ENCODE measurements at places on chromosomes 13 and 19. TPM values are rescaled to one million over a fixed set of nuclear protein-coding genes. Genes with fewer than 3 reads are reported as not detected.

GRCh38 chr13:42875475-42876269 lies 94.3 kb downstream of the FAM216B start:
- DNase-seq = peak; percentile 53

GRCh38 chr19:41894350-41894749 lies 11.4 kb downstream of the ARHGEF1 start:
- DNase-seq = no peak

DNA sequence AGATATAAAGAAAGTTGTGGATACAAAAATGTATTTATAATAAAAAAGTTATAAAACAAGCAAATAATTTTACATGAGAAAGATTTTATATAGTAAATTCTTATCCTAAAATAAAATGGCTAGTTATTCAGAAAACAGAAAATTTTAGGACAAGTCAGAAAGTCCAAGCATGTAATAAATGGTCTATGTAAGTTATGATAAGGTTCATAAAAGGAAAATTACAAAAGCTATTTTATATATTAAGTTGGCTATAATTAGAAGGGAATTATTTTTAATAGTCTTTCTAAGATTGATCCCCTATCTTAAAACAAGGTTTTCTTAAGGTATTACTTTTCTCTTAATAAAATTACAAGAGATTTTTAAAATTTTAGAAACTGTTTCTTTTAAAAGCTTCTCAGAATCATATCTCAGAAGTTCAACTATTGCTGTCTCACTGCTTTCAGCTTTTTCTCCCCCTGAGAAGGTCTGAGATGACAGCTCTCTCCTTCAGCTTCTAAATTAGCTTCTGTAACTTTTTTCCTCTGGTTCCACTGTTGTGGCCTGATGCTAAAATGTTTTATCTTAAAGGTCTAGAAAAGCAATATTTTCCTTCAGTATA lies 8.7 kb downstream of the CCDC169 start:
- DNase-seq = peak; percentile 7

The SIGLEC14 gene
- not detected for total RNA-seq

The C19orf38 gene
- total RNA-seq = 3.6 TPM

The KL gene
- 0.75 TPM for total RNA-seq

DNA sequence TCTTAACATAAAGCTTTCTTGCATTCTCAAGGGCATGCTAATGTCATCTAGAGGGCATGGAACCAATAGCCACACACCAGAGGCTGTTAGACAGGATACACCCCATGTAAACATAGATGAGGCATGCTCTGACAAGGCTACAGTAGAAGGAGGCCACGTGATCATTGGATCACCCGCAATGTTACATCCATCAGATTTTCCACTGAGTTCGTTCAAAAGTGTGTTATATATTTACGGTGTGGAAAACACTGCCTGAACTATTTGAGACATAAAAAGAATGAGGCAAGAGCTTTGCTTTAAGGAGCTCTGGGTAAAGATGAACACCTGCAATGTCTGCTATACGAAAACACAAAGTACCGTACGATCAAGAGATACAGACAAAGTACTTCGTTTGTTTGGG lies 817.5 kb upstream of the SLC10A2 start:
- DNase-seq = no peak

GRCh38 chr19:50486823-50487515 lies 10.3 kb upstream of the GARIN5A start:
- peak; percentile 83 for DNase-seq

DNA sequence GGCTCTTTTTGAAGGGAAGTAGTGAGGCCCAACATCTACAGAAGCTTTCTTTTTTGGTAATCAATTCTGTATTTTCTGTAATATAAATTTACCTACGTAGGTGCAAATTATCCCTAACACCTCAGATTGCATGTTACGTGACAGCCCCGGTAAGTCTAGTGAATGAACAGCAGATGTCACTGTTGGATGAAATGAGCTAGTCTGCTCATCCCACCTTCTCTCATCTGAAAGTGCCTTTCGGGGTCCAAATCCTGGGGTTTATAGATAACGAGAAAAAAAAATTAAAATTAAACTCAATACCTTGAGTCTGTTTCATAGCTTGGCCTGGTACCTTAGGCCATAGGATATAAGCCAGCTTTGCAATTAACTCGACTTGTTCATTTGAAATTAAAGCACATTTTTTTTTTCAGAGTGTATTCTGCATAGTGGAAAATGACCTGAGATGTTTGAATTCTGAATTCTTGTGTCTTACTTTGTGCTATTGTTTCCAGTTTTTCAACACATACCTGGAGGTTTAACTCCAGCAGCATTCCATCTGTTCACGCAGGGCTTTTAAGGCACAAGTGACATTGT lies 548.2 kb downstream of the GPC5 start:
- DNase-seq = no peak

DNA sequence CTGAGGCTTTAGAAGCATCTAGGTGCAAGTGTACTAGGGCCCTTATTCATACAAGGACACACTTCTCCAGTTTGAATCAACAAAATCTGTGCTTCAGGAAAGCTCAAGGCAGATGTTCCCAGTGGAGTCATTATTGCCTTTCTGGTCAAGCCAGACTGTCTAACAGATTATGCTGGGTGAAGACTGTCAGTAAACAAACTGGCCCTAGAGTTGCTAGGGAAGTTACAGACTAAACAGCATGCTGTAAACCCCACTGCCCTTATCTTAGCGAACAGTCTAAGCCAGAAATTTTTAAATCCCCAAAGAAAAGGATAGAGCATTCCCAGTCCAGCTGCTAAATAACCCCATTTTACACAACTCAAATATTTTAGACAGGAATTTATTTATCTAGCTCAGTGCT lies 1701.3 kb upstream of the PRR20A start:
- DNase-seq = no peak

GRCh38 chr13:66977161-66977560 lies 253.0 kb downstream of the PCDH9 start:
- no peak for DNase-seq

The RASAL3 gene
- 110 TPM for total RNA-seq

DNA sequence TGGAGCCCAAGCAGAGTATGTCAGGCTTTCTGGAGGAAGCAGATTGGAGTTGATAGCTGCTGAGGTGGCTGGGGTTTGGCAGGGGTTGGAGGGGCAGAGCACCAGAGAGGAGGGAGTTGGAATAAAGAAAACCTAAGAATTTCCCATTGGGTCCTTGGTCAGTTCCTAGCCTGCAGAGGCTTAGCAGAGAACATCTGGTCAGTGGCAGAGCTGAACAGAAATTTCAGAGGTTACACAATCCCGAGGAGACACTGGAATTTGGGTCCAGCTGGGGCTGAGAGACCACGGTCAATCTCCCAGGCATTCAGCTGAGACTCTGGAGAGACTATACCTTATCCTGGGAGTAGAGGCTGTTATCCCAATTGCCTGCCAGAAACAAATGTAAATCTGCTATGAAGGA lies 84.4 kb downstream of the DPY19L3 start:
- no peak for DNase-seq

- DNase-seq = peak; percentile 82
These were observed 1.0 kb upstream of the ICAM5 start for GRCh38 chr19:10288662-10289166.

The ZNF20 gene
- 2.0 TPM for total RNA-seq

- DNase-seq = no peak
These were observed 14.8 kb upstream of the ZNF43 start for GRCh38 chr19:21850656-21851255.

DNA sequence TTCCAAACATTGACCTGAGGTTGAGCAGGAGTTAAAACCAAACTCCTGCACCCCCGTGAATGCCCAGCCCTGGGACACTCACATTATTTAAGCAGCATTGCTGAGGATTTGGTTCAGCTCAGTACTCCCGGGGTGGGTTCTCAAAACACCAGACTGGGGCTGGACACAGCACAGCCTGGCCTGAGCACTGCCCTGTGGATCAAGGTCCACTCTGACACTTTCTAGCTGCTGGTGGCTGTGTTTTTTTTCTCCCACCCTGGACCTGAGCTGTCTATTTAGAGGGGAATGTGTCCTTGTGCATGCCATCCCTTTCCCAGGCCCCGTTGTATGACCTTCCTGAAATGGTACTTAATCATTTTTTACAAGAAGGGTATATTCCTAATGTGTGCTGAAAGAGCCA lies 94.7 kb upstream of the GJB6 start:
- no peak for DNase-seq

DNA sequence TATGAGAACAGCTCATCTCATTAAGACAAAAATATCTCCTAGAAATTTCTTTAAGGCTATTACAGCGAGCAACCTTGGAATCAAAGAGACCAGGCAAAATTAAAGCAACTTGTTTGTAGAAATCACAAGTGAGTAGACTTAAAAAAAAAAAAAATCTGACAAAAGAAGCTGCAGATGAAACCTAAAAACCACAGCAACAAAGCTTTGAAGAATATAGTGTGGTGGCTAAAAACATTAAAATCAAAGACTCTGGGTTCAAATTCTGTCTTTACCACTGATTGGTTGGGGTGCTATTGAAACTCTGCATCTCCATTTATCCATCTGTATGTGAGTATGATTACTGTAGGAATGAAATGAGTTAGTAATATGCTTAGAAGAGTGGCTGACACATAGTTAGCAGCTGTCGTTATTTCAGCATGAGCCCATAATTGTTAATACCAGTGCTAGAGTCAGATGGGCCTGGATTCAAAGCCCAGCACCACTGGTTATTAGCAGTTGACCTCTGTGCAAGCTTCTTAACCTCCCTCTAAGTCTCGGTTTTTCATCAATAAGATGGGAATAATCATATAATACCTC lies 157.6 kb downstream of the FOXO1 start:
- DNase-seq = no peak

- no peak for DNase-seq
These were observed 38.7 kb upstream of the EHD2 start for GRCh38 chr19:47674548-47674947.

The OR10H1 gene
- total RNA-seq = not detected

The CD22 gene
- total RNA-seq = 3.4 TPM

The CCDC70 gene
- total RNA-seq = not detected

The STAP2 gene
- 14.2 TPM for total RNA-seq

DNA sequence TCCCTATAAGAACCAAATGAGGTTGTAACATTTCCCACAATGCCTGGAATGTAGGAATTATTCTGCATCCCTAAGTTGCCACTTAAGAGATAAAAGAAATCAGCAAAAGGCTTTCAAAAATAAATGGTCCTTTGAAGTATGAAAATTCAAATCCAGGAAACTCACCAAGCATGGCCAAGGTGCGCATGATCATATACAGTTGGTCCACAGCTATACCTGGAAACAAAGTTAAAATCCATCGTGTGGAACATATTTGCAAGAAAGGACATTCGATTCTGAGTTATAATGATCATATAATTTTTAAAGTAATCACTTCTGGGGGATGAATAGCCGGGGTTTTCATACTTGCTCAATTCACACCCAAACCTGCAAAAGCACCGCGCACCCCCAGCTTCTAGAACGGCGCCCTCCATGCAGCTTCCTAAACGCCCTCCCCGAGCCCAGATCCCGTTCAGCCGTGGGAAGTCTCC lies 525 bp downstream of the CARS2 start:
- DNase-seq = no peak

GRCh38 chr13:31015199-31015598 lies 82.7 kb downstream of the TEX26 start:
- no peak for DNase-seq

DNA sequence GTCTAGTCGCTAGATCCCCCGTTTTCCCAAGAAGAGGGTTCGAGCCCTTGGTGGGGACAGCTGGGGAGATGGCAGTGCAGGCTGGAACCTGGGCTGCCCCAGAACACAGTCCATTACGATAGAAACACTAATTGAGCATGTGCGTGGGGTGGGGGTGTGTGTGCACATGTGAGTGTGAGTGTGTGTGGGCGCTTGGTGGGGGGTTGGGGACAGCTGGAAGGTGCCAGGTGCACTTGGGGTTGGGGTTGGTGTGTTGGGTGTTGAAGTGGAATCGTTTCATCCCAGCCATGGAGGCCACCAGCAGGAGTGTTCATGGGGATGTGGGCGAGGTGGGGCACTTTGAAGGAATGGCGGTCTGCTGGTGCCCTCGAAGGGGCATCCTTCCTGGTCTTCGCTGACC lies 18.1 kb upstream of the NPAS1 start:
- no peak for DNase-seq

DNA sequence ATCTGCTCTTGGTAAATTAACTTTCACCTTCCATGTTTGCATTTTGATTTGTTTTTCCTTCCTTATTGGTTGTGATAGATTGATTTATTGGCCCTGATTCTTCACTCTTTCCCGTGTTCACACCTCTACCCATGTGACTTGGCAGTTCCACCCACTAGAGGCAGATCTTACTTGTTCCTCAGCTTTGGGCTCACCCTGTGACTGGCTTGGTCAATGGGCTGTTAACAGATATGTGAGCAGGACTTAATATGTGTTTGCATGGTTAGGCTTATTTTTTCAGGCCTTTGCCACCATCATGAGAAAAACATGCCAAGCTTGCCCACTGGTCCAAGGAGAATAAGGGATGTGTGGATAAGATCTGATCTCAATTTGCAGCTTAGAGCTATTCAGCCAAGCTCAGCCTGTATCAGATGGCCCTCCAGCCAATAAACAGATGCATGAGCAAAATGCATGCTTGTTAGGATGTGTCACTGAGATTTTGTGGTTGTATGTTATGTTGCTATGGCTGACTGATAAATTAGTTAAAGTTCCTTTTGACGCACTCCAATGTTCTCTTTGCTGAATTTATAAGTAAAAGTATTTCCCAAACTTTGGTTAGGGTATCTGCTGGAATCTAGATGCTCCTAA lies 48.0 kb downstream of the RGCC start:
- DNase-seq = peak; percentile 45

The ACP7 gene
- total RNA-seq = not detected

The TGDS gene
- total RNA-seq = 27.5 TPM

GRCh38 chr13:48220592-48220980 lies 12.4 kb upstream of the ITM2B start:
- DNase-seq = peak; percentile 65

The LAIR1 gene
- 7.7 TPM for total RNA-seq

GRCh38 chr19:3750211-3750610 lies 11.3 kb downstream of the APBA3 start:
- DNase-seq = no peak

DNA sequence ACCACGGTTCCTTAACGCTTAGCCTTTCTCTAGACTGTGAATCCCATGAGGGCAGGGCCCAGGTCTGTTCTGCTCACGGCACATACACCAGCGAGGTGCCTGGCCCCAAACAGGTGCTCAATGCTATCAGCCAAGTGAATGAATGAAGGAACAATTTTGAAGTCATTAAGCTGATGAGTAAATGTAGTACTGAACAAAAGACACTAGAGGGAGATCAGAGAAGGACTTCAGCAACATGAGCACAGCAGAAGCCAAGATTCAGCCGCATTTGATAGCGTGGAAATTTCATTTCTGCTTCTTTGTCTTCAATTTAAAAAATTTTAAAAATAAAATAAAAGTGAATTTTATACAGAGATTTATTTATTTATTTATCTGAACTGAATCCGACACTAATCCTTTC lies 20.1 kb upstream of the MYO16 start:
- DNase-seq = no peak

The MEDAG gene
- total RNA-seq = not detected

The CYP2A7 gene
- total RNA-seq = not detected

DNA sequence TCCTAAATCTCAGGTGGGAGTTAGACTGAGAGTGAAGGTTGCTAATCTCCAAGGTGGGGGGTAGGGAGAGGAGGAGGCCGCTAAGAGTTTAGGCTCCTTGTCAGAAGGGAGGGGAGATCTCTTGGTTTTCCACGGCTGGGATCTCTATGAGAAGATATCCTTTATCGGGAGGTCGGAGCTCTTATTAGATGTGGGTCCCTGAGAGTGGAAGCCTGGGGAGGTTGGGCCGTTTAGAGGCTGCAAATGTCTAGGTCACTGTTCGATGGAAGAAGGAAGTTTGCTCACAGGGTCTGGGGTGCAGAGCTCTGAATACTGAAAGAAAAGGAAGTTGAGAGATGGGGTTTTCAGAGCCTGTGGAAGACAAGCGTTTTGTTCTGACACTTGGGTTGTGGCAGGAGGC lies 3.8 kb downstream of the MYADM start:
- peak; percentile 65 for DNase-seq

GRCh38 chr19:28444362-28444761 lies 768.6 kb downstream of the UQCRFS1 start:
- DNase-seq = no peak

The MAU2 gene
- total RNA-seq = 73.0 TPM

All from activated CD4-positive, alpha-beta T cell treated with anti-CD3 and anti-CD28 coated beads, Interleukin-2, amount 10 ng/mL, durations not matched to agents 24 days and 14 days (primary cell).